Type B pancreatic cell (in vitro differentiated cells): ENCODE measurements at places on chromosomes 6 and 20. TPM values are rescaled to one million over a fixed set of nuclear protein-coding genes. Genes with fewer than 3 reads are reported as not detected.

- no peak for DNase-seq
These were observed 77.1 kb downstream of the GPR63 start for GRCh38 chr6:96760153-96760687.

- DNase-seq = no peak
These were observed 142.5 kb upstream of the FERMT1 start for GRCh38 chr20:6265204-6265904.

- no peak for DNase-seq
These were observed 28.6 kb upstream of the OLIG3 start for GRCh38 chr6:137522831-137523230.

GRCh38 chr6:158033751-158034702 lies 52.4 kb downstream of the SYNJ2 start:
- no peak for DNase-seq

GRCh38 chr20:50470264-50470858 lies 39.8 kb upstream of the PTPN1 start:
- DNase-seq = no peak

Gene FAM209B
- 0.63 TPM in 1 of 2 replicates, not detected in the other for total RNA-seq

GRCh38 chr6:99270826-99271225 lies 78.6 kb downstream of the FAXC start:
- no peak for DNase-seq

- no peak for DNase-seq
These were observed 27.9 kb upstream of the SYNCRIP start for GRCh38 chr6:85670573-85670972.

Gene HCK
- total RNA-seq = not detected in 2 replicates

DNA sequence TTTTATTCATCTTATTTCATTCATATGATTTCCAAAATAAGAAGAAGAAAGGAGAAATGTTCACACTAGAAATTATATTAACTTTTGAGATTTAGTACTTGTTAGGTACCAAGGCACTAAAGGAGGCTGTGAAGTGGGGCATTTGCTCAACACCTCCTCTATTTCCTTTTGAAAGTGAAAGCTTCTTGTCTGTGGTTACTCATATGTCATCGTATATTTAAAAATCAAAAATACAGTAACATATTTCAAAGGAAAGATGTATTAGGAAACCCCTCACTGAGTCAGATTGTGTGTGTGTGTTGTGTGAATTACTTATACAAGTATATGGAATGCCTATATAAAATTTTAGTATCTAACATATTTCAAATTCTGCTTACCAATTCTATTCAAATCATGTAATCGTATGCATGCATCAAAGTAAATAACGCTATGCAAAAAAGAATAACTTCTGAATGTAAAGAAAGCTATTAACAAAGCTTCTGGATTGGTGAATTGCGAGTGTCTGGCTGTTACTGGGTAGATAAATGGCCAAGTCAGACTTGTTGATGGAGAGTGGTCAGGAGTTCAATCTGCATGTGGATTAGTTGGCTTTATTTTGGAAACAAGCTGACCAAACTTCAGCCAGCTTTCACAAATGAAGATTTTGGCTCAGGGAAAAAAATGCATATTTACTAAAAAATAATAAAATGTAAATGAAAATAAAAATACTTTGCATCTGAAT lies 70.9 kb downstream of the PACRG start:
- DNase-seq = no peak

- no peak for DNase-seq
These were observed 21.6 kb downstream of the LY86 start for GRCh38 chr6:6610031-6610591.

- DNase-seq = no peak
These were observed 132.4 kb upstream of the STXBP5 start for GRCh38 chr6:147071776-147072175.

GRCh38 chr20:63554361-63555278 lies 661 bp downstream of the FNDC11 start:
- no peak for DNase-seq

GRCh38 chr6:14984519-14984853 lies 261.4 kb upstream of the JARID2 start:
- no peak for DNase-seq

Gene ZSCAN9
- 16.5 and 27.1 TPM in 2 replicates for total RNA-seq

Gene CTAGE9
- total RNA-seq = not detected in 2 replicates

DNA sequence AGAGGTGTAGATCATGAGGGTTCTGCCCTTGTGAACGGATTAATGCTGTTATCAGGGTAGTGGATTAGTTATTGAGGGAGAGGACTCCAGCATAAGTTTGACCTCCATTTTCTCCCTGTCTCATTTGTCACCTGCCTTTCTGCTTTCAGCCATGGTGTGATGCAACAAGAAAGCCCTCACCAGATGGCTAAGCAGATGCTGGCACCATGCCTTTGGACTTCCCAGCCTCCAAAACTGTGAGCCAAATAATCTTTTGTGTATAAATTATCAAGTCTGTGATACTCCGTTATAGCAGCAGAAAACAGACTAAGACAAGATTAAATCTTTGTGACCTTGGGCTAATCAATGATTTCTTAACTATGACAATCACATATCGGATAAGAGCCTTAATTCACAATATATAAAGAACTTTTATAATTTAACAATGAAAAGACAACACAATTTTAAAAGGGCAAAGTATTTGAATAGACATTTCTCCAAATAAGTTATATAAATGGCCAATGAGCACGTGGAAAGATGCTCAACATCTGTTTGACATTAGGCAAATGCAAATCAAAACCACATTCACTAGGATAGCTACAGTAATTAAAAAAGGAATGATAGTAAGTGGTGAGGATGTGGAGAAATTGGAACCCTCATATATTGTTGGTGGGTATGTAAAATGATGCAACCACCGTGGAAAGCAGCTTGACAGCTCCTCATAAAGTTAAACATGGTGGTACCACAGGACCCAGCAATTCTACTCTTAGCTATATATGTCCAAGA lies 45.3 kb upstream of the IFNGR1 start:
- no peak for DNase-seq

Gene HTR1B
- 1.9 and 5.5 TPM in 2 replicates for total RNA-seq

DNA sequence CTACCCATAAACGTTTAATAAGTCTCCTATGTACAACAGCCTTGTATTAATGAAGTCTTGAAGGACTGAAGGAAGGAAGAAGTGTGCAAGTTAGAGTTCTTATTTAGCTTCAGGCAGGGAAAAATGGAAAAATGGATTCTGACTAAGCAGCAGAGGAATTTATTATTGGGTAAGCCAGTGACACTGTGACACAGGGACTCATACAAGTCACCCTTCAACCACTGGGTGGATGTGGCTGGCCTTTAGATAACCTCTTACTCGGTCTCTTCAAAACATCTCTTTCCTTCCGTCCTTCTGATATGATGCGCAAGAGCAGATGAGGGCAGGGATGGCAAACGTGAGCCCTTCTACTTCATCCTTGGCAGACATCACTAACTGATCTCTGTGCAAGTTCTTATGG lies 145.6 kb downstream of the DHX35 start:
- DNase-seq = no peak

Gene CFAP206
- total RNA-seq = 2.1 and 5.0 TPM in 2 replicates

Gene SLC4A11
- total RNA-seq = 5.8 and 6.9 TPM in 2 replicates

DNA sequence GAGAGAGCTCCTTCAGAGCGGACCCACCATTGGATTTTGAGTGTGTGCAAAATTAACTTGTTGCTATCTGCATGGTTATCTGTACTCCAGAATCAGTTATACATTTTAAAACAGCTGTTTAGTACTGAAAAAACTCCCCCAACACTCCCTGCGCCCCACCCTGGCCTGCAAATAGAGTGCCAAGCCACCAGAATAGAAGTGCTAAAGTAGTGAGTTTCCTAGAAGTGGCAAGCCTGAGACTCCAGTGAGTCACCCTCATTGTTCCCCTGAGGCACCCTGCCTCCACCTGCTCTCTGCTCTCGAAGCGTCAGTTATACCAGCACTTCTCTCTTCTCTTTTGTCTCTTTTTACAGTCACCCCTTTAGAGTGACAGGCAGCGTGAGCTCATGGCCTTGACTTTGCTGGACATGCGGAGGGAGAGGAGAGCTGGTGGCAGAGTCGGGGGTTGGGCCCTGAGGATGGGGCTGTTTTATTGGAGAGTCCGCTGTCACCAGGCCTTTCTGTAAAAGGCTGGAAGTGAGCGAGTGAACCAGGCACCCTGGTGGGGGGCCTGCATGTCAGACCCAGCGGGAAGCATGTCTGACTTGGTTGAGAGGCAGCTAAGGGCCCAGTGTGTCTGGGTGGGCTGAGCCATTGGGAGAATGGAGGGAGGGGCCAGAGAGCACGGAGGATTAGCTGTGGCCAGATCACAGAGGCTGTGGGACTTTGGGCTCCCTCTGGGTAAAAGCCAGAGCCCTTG lies 10.4 kb downstream of the IGF2R start:
- no peak for DNase-seq

DNA sequence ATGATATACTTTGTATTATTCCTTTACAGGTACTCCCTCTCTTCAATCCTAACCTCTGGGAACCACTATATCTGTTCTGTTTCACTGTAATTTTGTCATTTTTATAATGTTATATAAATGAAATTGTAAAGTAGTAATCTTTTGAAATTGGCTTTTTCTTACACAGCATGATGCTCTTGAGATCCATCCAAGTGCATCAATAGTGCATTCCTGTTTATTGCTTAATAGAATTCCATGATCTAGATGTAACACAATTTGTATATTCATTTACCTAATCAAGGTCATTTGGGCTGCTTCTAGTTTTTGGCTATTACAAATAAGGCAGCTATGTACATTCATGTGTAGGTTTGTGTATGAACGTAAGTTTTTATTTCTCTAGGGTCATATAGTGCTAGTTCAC lies 174.6 kb downstream of the KHDC1L start:
- DNase-seq = no peak

DNA sequence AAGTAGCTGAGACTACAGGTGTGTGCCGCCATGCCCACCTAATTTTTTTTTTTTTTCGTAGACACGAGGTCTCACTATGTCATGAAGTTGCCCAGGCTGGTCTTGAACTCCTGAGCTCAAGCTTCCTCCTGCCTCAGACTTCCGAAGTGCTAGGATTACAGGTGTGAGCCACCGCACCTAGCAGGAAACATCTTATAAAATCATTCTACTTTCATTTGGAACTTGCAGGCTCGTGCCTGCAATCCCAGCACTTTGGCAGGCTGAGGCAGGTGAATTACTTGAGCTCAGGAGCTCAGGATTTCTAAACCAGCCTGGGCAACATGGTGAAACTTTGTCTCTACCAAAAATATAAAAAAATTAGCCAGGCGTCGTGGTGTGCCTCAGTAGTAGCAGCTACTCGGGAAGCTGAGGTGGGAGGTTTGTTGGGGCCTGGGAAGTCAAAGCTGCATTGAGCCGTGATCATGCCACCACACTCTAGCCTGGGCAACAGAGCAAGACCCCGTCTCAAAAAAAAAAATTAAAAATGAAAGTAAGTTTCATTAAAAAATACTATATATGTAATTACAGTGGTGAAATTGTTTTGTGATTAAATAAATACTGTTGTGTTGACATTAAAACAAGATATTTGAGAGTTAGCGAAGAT lies 15.1 kb downstream of the MAPK14 start:
- DNase-seq = no peak

- DNase-seq = no peak
These were observed 71.5 kb downstream of the HFE start for GRCh38 chr6:26158581-26159356.

DNA sequence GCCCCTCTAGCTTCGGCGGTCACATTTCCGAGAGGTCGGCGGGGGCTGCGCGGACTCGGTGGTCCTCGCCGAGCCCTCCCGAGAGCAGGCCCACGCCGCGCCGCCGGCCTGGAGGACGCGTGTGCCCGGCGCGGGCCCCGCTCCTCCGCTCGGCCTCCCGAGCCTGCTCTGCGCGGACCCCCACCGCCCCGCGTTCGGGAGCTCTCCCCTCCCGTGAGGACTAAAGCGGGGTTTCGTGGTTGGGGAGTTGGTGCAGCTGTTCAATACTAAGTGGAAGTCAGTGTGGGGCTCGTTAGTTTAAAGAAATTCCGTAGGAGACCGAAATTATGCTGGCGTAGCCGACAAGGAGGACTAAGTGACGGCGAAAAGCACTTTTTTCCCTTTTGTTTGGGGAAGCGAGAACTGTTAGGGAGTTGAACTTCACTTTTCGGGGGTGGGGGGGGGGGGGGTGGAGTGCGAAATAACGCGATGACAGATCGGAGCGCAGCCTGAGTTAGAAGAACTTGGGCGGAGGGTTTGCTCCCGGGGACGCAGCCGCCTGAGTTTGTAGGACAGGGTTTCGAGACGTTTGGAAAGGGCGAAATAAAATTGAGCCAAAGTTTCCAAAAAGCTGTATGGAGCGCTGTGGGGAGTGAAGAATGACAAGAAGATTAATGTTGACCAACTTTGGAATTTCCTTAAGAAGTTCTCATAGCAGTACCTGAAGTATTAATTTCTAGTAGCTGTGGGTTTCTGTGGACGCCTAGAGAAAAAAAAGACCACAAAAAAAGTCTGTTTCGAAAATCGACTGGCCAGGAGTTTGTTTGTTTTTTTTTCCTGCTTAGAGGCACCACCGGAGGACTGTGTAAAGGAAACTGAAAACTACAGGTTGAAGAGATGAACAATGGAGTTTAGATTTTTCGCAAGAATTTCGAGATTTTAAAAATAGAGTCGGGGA lies 1.4 kb downstream of the QKI start:
- DNase-seq = no peak

DNA sequence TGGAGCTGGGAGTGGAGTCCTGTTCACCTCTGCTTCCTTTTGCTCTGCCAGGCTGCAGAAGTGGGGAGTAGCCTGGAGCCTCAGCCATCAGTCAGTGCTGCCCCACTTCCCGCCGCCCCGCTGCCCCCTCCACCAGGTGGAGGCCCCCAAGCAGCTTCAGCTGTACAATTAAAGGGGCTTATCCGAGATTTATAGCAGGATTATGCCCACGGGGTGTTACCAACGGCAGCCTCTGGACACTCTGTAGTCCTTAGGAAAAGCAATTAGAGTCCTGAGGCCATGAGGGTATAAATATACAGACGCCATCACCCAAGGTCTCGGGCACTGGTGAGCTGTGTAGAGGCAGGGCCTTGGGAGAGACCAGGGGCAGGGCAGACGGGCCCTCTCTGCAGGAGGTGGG lies 55.4 kb downstream of the GRM4 start:
- DNase-seq = no peak

- DNase-seq = no peak
These were observed 14.6 kb upstream of the FRMD1 start for GRCh38 chr6:168093634-168094033.

- no peak for DNase-seq
These were observed 5.5 kb downstream of the GRIK2 start for GRCh38 chr6:101398716-101399615.

DNA sequence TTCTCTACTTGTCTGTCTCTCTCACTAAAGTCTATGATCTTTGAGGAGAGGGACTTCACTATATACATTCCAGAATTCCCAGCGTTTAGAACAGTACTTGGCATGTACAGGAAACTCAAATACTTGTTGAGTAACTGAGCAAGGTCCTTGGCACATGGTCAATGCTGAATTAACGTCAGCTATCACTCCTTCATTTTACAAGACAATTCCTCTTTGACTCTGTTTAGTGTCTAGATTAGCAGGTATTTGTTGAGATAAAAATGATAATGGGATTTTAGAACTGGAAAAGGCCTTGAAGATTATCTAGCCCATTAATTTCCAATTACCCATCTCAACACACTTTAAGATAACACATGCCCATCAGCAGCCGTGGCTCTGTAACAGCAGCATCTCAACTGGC lies 6.6 kb upstream of the GUCA1B start:
- no peak for DNase-seq

GRCh38 chr6:22596011-22596410 lies 26.6 kb downstream of the HDGFL1 start:
- DNase-seq = no peak
